ENCODE measurements at places on chromosomes 13 and 19. TPM values are rescaled to one million over a fixed set of nuclear protein-coding genes. Genes with fewer than 3 reads are reported as not detected.
A peak's percentile ranks its signal among the peaks of the same experiment; 100 is the strongest.

- DNase-seq: no peak
Observed at GRCh38 chr13:38265132-38265497, 84.5 kb upstream of the UFM1 start.

The ELF1 gene
- 23.7 TPM for polyA plus RNA-seq

DNA sequence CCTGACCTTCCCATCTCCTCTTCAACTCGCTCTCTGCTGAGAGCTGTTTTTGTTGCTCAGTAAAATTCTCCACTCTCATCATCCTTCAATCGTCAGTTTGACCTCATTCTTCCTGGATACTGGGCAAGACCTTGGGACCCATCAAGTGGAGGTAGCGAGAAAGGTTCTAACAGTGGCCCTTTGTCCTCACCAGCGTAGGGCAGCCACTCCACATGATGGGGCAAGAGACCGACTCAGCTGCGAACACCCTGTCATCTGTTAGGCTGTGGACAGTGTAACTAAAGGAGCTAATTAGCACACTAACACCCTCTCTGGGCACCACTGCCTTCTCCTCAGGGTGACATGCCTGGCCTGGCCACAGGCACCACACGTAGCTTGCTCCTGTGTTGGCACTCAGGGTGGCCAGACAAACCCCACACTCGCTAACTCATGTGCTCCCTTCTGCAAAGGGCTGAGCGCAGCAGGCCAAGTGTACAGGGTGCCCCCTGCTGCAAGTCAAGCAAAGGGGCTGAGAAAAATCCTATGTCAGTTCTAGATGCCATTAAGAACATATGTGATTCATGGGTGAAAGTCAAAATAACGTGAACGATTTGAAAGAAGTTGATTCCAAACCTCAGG is 1216.0 kb downstream of the SLITRK5 start:
- DNase-seq: no peak

- DNase-seq: peak; percentile 78
Observed at GRCh38 chr19:2503521-2504109, 27.7 kb downstream of the GADD45B start.

DNA sequence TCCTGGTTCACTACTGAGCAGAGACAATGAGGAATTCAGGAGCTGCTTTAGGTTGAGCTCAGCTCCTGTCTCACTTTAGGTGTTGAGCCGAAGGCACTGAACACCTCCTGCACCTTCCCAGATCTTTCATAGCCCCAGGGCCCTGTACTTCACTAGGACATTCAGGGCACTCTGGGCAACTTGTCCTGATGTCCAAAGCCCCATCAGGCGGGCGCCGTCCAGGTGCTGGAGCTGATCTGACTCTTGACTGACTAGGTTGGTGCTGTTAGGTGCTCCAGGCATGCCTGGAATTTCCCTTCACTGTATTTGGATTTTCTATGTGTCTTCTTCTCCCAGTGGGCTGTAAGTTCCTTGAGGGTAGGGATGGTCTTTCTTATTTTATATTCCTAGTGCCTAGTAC is 48.4 kb upstream of the CNMD start:
- no peak for DNase-seq

The PLEKHF1 gene
- polyA plus RNA-seq: 6.6 TPM

The LYL1 gene
- polyA plus RNA-seq: 0.63 TPM

DNA sequence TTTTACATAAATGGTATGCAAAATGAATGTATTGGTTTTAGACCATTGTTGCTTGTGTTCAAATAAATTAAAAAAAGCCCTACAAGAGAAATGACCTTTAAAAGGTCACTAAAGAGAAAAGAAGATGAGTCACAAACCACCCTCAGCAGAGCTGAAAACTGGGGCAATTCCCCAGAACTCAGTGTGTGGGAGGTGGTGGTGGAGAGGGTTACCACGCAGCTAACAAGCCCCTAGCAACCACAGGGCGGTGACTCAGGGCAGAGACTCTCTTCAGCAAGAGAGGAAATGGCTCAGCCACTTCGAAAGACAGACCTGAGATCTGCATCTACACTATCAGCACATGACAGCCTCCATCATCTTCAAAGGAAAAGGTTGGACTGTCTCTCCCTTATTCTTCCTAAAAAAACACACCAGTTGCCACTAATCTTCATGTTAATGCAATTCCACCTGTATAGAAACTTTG is 29.4 kb upstream of the NDFIP2 start:
- peak; percentile 92 for DNase-seq

The ZNF649 gene
- polyA plus RNA-seq: 1.5 TPM

GRCh38 chr19:28685802-28686201 is 527.1 kb downstream of the UQCRFS1 start:
- no peak for DNase-seq

- peak; percentile 85 for DNase-seq
Observed at GRCh38 chr19:47729468-47729798, 15.9 kb upstream of the NOP53 start.

GRCh38 chr13:51152701-51153100 is 41.6 kb upstream of the C13orf42 start:
- no peak for DNase-seq

GRCh38 chr13:52615812-52616211 is 26.4 kb upstream of the HNRNPA1L2 start:
- DNase-seq: no peak

DNA sequence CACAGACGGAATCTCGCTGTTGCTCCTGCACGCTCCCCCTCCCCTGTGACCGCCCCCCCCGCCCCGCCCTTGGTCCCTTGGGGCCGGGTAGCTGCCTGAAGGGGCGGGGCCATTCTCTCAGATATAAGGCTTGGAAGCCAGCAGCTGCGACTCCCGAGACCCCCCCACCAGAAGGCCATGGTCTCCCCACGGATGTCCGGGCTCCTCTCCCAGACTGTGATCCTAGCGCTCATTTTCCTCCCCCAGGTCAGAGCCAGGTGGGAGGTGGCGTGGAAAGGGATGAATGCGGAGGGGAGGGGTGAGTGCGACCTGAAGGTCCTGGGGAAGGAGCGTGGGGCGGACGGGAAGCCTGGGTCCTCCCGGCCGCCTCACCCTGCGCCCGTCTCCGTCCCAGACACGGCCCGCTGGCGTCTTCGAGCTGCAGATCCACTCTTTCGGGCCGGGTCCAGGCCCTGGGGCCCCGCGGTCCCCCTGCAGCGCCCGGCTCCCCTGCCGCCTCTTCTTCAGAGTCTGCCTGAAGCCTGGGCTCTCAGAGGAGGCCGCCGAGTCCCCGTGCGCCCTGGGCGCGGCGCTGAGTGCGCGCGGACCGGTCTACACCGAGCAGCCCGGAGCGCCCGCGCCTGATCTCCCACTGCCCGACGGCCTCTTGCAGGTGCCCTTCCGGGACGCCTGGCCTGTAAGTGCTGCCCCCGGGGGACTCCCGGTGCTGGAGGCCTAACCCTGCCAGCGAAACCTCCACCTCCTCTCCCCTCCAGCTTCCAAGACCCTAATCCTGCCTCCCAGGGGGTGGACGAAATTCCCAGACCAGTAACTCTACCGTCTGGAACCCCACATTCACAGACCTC is at the start of gene DLL3:
Gene DLL3 (plus strand): TSS at position 150 of the 845 bp plus-strand sequence. CDS start 28 bp downstream, at position 178.
- DNase-seq: no peak

GRCh38 chr13:97359181-97360057 is 74.5 kb upstream of the RAP2A start:
- DNase-seq: peak; percentile 92
